Left ventricle myocardium inferior (tissue), 1 donor: ENCODE measurements at places on chromosomes 5 and 9. TPM values are rescaled to one million over a fixed set of nuclear protein-coding genes. Genes with fewer than 3 reads are reported as not detected.

The CARD9 gene
- total RNA-seq = 1.2 TPM

The RBM27 gene
- total RNA-seq = 15.9 TPM

The CDK5RAP2 gene
- 63.6 TPM for total RNA-seq

The SEMA6A gene
- 6.3 TPM for total RNA-seq

The ZNF608 gene
- 6.8 TPM for total RNA-seq

The TRAF1 gene
- 2.6 TPM for total RNA-seq

The CDC14B gene
- 26.4 TPM for total RNA-seq

The PCDHGB1 gene
- 5.7 TPM for total RNA-seq

The BAG1 gene
- 138 TPM for total RNA-seq

The ELAVL2 gene
- total RNA-seq = 0.08 TPM

The CD274 gene
- total RNA-seq = 14.7 TPM

The PCDHGA11 gene
- 3.8 TPM for total RNA-seq

DNA sequence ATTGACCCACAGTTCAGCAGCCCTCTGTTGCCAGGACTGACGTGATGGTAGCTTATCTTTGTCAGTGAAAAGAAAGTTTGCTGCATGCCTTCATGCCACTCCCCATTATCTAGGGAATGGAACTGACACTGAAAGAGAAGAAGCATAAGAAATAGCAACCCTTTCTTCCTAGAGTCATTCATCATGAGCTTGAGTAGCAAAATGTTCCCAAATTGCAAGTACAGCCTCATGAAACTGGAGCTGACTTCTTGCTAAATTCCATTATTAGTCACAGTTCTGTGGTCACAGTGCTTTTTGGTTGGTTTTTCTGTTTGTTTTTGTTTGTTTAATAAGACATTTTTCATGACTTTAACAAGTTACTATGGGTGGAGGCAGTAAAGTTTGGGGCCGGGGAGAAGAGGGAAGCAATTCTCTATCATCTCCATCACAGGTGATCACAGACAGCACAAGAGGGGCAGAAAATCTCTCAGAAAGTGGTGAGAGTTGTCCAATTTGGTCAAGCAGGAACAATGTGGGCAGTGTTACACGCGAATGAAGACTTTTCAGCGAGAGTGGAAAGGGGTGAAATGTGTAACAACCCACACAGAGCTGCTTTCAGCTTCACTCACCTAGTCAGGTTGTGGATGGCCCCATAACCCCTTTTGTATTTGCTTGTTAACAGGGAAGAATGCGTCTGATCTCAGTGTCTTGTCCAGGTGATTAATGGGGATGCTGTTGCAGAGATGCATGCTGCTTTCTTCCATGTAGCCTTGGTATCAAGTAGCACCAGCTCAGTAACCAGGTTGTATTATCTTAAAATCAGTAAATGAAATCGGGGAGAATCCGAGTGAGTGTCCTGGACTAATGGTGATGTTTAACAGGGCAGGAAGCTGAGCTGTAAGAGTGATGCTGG, 440.4 kb downstream of the DMRT2 start:
- DNase-seq = no peak

GRCh38 chr9:123860603-123861002, 69.3 kb downstream of the DENND1A start:
- no peak for DNase-seq

DNA sequence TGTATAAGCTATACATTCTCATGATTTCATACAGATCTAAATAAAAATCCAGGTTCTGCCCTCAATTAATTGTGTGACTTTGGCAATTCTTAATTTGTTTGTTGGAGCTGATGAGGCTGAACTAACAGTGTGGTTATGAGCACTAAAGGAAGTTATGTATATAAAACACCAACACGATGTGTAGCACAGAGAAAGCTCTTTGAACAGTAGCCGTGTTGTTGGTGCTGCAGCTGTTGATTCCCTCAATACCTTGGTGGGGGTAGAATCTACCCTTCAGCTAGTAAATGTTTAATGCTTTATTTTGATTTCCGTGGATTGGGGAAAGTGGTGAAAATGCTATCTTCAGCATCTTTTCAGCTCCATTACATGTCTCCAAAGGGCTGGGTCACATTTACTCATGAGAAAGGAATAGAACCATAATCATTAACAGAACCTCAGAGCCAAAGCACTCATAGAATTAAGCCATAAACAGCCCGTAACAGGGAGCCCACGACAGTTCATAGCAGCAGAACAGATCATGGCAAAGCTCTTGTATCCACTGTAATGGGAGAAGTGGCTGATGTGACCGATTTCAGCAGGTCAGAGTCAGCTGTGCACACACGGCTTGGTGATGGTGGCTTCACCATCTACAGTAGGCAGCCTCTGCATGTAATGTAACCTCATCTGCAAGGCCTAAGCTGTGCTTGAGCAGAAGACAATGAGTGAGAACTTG, 332.7 kb downstream of the DIRAS2 start:
- no peak for DNase-seq

DNA sequence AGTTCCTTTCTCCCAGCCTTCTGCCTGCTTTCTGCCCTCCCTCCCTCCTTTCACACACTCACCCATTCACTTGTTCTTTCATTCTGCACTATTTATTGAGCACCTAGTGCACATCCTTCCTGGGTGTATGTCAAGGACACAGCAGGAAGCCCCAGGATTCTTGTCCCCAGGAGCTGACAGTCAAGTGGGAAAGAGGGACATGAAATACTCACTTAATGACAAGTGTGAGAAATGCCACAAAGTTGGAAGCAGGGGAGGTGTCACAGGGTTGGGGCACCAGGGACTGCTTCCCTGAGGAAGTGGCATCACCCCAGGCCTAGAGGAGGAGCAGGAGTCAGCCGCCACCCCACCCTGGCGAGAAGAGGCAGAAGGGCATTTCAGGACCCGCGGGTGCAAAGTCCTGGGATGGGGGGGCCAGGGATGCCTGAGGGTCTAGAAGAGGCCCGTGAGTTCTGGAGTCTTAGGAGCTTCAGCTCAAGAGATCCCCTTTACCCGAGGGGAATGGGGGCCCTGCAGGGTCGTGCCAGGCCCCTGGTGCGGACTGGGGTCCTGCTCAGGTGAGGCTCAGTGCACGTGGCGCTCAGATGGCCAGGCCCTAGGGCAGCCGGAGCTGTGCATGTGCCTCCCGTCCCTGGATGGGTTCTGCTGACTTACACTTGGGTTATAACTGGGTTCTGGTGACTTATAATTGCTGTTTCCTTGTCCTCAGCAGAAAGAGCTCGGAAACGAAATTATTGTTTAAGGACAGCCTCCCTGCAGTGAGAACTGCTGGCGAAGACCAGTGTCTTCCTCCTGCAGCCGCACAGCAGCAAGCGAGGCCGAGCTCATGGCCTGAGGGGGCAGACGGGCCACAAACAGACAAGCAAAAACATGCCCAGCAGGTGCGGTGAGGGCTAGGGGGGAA, 16.9 kb upstream of the LAMC3 start:
- no peak for DNase-seq

DNA sequence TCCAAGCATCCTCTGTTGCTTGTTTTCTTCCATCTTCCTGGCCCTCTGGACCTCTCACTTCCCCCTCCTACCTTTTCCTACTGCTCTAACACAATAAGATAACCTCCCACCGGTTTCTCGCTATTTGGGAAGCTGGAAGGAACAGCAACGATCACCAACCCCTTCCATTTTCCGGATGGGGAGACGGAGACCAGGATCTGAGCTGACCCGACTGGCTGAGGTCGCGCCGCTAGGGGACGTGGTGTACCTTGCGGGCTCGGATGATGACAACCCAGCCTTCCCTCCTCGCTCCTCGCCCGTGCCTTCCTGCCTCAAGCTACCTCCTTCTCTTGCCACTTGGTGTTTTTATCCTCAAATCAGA, 1.9 kb downstream of the LPAR1 start:
- peak; percentile 66 for DNase-seq

DNA sequence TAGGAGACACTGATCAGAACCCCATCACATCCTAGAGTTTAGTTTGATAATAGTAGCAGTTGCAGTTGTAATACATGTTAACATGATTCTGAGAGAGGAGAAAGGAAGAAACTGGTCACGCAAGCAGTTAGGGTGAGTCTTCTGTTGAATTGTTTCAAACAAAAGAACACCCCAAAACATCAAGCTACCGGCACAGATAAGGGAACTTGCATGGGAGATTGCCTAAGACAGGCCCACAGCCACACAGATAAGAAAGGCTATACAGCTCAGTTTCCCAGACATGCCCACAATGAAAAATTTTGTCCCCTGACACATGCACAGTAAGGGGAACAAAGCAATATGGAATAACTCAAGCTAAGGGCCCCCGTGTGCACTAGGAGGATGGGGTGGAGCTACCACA, 15.9 kb downstream of the HSPB3 start:
- no peak for DNase-seq

DNA sequence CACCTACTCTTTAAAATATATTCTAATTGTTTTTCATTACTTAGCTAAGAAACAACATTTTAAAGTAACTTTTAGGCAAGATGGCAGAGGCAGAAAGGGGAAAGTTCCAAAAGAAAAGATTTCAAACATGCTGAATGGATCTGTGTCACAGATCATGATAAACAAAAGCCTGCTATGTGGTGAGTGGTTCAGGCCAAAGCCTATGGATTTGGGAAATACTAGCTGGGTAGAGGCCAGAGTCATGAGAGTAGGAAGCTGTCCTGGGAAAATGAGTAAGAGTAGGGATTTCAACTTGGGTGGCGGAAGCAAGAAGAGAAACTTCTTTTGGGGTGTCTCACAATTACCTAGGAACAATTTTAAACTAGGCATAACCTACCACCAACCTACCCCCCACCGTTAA, 68.7 kb upstream of the GRHPR start:
- no peak for DNase-seq

DNA sequence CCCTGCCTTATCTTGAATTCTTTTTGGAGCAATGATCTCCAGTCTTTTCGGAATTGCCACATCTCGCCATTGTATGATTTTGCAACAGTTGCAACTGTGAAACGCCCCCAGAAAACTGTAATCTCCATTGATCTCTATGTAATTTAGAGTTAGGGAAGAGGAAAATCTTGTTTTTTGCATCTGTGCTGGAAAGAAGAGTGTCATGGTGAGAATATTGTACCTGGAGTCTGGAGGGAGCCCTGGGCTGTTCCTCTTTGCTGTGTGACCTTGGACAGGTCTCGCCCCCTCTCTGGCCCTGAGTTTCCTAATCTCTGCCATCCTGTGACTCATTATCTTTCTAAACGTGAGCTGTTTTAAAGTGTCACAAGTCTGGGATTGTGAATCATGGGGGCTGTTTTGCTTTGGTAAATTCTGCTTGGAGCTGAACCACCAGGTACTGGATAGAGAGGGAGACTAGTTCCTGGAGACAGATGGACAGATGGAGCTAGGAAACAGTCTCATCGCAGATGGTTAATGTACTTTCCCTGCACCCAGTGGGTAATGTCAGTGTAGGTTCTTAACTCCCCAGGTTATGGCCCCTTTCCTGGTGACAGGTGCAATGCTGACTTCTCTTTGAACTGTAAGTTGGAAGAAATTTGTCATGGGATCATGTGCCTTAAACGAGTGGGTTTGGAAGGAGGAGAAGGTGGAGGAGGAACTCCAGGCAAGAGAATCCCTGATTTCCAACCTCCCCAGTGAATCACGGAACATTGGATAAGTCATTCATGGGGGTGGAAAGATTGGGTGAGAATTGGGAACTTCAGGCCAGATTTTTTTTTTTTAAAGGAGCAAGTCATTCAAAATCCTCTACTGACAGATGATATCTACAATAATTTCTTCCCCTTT, 19.6 kb downstream of the PPARGC1B start:
- DNase-seq = no peak

GRCh38 chr9:72476617-72477437, 44.6 kb upstream of the TMC1 start:
- DNase-seq = no peak

GRCh38 chr9:108150736-108151586, 661.4 kb upstream of the KLF4 start:
- peak; percentile 31 for DNase-seq

DNA sequence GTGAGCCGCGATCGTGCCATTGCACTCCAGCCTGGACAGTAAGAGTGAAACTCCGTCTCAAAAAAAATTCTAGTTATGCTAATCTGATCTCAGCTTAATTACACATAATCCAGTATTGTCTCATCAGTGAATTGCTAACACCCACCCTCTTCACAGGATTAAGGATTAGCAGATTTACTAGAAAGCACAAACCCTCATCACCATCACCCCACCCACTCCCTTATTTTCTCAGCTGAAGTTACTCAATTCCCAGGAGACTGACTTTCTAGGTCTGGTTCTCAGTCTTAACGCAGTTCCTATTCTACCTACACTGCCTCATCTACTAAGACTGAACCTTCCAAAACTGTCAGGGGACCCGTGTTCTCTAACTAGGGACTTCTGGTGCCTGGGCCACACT, 9.0 kb downstream of the TOR1B start:
- no peak for DNase-seq

DNA sequence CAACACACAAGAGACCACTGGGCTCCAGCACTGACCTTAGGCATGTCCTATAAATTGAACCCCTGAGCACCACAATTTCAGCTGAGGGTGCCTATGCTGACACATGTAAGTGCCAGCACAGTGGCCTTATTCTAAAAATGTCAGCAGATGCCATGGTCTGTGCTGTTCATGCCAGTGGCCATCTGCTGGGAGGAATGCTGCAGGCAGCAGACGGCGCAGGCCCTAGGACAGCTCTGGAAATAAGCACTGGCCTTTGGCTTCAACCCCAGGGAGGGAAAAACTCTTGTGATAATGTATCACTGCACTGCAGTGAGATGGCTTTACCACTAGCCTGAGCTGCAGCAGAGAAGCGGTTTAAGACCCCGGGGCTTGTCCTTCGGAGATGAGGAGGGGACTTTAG, 98.5 kb downstream of the SYK start:
- peak; percentile 52 for DNase-seq

DNA sequence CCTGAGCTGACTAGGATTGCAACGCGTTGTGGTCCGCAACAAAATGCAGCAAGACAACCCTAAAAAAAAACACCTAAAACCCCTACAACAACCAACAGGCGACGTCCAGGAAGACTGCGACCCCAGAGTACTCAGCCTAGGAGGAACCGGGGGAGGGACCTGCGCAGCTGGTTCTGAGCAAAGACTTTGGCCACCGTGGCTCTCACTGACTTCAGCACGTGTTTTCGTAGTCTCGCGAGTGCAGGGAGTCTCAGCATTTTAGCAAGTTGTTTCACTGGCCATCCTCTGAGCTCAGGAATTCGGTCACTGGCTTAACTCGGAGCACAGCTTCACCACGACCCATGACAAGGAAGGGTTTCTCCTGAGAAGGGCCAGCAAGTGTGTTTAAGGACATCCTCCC, 8.6 kb upstream of the ZDHHC11 start:
- no peak for DNase-seq

DNA sequence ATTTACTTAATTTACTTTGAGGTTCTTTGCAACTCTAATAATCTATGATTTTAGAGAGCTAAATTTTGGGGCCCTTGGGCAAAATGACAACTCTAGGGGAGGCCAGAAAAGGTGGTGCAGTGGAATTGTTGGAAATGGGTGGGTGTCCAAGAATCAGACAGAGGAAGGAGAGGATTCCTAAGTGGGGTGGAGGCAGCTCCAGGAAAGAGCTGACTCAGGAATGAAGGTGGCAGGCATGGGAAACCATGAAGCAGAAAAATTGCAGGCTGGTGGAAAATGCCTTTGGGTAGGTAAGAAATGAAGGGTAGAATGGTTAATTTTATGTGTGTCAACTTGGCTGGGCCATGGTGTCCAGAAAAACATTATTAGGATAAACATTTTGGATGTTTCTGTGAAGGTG, 248.5 kb upstream of the TUT7 start:
- DNase-seq = no peak
